ENCODE measurements at places on chromosomes 1 and 21.

- DNase-seq, result no peak
Observed at GRCh38 chr1:93453911-93454310, 6.0 kb downstream of the FNBP1L start.

- DNase-seq, result no peak
Observed at GRCh38 chr1:245571815-245572294, 417.1 kb downstream of the KIF26B start.

DNA sequence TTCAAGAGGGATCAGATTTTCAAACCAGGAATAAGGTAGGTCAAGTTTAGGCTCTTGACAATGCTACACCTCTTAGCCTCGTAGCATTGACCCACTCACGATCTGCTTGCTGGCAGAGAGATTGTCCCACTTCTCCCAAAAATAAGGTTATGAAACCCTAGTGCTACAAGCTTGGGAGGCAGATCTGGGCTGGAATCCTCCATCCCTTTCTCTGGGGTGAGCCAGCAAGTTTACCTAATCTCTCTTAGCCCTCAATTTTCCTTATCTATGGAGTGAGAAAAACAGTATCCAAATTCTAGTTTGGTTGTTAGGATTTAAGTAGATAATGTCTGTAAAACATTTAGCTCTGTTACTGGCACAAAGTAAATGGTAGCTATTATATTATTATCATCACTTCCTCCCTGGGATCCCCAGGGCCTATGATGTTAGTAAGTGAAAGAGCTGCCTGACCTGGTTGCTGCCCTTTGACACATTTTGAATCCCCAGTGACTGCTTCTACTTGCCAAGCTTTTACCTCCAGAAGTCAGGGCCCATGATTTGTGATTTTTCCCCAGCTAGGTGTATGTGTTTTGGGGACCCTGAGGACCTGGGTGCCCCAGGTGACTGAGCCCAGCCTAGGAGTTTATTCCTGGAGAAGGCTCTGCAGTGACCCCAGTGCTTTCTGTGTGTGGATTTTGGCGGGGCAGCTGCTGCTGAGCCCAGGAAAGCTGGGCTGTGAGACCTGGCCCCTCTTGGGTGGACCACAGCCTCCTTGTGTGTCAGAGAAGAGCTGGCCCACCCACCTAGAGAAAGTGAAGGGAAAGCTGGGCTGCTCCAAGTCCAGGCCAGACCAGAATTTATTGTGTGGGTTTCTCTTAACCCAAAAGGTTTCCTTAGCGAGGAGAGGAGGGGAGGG, 48.2 kb upstream of the VANGL1 start:
- DNase-seq, result no peak

GRCh38 chr1:65092691-65093090, 55.3 kb upstream of the AK4 start:
- no peak for DNase-seq

- no peak for DNase-seq
Observed at GRCh38 chr1:15756143-15757015, 2.2 kb upstream of the FBLIM1 start.

- DNase-seq, result no peak
Observed at GRCh38 chr1:41674522-41674921, 190.0 kb upstream of the EDN2 start.

GRCh38 chr1:44786841-44787426, 1.0 kb downstream of the BEST4 start:
- no peak for DNase-seq
